Left forelimb (tissue), 1 donor: ENCODE measurements at places on chromosomes 11 and 22.

DNA sequence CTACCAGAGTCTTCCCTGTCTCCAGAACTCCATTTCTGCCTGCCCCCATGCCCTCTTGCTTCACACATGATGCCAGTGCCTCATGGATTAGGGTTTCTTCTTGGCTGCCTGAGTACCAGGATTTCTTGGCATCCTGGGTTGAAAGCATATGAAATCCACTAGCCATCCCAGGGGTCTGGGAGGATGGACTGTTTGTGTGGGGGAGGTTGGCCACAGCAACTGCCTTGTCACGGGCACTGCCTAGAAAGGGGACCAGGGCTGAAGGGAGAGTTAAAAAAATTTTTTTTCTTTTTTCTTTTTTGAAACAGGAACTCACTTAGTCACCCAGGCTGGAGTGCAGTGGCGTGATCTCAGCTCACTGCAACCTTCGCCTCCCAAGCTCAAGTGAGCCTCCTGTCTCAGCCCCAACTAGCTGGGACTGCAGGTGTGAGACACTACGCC lies 4.2 kb downstream of the USP35 start:
- DNase-seq: no peak

- no peak for DNase-seq
Measured at GRCh38 chr22:30245181-30245984, 1.2 kb downstream of the LIF start.

DNA sequence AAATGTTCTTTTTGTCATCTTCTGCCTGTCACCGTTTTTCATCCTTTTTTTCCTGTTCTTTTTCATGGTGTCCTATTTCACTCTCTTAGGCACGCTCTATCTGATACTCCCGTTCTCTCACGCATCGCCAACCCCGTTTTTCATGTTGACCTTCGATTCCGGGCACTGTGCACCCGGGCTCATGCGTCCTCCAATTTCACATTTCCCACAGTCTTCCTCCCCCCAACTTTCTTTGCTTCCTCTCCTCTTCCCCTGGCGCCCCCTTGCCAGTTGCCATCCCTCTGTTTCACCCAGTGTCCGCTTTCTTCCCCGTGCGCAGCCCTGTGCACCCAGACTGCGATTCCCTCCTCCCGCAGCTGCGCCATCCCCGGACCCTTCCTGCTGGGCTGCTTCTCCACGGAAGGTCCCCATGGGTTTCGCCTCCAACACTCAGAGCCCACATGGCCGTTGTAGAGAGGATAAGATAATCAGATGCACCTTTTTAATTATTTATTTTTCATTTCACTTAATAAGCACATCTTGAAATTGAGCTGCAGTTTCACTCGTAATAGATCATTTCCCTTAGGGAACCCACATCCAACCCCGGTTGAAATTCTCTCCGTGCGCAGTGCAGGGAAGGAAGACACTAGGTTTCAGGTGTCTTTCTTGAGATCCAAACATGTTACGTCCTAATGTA lies 791.1 kb downstream of the NTM start:
- DNase-seq: no peak

GRCh38 chr11:15617126-15617525 lies 502.4 kb downstream of the INSC start:
- DNase-seq: no peak

GRCh38 chr11:66532784-66533183 lies 13.1 kb downstream of the ZDHHC24 start:
- DNase-seq: no peak
